ENCODE measurements at places on chromosomes 1 and 21.
A peak's percentile ranks its signal among the peaks of the same experiment; 100 is the strongest.

DNA sequence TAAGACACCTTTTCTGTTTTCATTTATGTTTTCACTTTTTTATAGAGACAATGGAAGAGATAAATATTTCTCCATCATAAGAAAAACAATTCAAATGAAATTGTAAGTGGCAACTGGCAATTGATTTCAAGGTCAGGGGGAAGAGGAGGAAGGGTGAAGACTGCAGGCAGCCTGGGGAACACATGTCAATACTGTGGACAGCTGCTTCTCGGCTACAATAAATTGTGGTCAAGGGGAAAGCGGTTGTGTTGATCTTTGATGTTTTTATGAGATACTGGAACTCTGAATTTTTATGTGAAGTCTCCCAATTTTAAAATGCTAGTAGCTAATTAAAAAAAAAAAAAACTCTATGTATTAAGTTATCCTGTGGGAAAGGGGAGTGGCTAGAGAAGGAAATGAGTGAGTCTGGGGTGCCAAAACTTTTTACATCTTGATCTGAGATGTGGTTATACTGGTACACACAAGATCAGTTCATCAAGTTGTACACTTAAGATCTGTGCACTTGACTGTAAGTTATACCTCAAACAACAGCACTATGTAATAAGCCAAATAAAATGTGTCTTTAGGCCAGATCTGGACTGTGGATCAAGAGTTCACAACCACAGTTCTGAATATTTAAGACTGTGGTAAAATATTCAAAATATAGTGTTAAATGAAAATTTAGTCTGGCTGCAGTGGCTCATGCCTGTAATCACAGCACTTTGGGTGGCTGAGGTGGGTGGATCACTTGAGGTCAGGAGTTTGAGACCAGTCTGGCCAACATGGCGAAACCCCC is 18.0 kb downstream of the SSX2IP start:
- no peak for DNase-seq

DNA sequence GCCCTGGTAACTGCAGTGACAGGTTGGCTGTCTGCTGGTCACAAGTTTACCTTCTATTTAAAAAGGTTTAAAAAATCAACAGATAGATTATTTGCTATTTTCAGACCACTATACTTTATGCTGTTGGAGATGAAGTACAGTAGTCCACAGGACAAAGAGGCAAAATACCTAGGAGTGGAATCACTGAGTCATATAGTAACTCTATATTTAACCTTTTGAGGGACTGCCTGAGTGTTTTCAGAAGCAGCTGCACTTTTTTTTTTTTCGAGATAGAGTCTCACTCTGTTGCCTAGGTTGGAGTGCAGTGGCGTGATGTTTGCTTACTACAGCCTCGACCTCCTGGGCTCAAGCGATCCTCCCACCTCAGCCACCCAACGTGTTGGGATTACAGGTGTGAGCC is 11.7 kb downstream of the CNIH4 start:
- DNase-seq: no peak

DNA sequence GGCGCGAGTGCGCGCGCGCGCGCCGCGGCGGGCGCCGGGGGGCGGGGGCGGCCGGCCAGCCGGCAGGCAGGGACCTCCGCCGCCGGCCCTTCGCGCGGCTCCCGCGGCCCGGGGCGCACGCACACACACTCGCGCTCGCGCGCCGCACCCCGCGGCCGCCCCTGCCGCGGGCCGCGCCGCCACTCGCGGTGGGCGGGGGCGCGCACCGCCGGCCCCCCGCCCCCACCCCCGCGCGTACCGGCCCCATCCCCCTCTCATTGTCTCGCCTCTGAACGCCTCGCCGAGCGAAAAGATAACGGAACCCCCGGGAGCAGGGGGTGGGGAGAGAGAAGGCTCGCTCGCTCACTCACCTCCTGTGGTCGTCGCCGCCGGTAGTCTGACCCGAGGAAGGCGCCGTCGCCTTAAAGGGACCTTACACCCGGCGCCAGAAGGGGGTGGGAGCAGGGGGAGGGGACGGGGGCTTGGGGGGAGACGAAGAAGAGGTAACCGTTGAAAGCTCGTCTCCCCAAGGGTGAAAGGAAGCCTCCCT is 428 bp downstream of the POGZ start:
- peak; percentile 57 for DNase-seq

DNA sequence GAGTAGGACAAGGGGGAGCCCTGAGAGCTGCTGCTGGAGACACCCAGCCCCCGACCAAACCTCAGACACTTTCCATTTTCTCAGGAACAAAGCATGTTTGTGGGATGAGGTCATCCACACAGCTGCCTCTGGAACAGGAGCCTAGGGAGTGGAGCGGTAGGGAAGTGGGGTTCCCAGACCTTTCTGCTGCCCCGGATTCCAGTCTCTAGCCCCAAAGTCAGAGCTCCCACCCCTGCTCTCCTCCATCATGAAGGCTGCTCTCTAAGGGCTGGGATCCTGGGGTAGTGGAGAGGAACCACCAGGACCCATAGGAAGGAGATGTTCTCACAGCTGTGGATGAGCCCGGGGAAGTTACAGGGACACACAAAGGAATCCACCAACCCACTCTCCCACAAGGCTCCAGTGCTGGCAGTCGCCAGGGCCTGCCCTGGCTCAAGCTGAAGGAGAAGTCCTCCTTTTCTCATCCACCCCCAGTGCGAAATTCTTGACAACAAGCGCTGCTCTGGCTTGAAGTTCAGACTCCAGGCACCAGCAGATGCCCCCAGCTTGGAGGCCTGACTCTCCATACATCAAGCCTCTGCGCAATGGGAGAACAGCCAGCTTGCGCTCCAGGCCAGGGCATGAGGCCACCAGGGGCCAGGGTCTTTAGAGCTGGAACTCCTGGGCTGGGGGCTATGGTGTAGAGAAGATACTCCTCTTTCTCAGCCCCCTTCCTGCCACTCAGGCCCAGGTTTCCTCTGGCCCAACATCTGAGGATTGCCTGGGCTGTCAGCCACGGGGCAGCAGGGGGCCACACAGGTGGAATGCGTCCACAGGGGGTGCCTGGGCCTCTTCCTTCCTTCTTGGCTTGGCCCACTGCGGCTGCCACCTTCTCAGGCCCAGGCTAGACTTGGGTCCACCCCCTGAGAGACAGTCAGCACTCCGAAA is 4.5 kb downstream of the FHL3 start:
- DNase-seq: no peak

DNA sequence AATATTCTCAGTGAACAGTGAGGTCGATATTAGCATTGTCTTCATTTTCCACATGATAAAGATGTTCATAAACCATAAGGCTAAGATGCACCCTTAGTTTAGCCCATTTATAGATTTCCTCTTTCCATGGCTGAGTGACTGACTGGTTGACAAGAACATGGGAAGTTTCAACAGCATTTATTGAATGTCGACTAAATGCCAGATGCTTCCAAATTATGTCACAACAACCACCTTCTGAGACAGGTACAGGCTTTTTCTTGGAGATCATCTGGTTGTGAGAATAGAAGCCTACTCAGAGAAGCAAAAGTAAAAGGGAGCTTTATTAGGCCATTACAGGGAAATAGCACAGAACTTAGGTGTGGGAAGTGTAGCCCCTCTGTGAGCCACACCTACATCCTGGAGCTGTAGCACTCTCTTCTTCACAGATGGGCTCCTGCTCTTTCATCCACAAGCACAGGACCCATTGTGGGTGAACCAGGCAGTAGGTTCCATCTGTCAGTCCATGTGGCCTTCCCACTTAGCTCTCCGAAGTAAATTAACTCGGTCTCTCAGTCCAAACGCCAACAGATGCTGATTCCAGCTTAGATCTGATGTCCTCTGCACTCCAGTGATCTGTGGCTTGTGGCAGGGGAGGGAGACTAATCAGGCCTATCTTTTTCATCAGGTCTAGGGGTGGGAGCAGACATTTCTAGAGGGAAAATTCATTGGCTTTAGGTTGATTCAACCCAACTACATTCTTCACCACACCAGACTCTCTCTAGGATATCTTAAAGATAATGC is 14.3 kb downstream of the ATP2B4 start:
- DNase-seq: no peak

GRCh38 chr21:29334717-29335428 is 36.2 kb downstream of the BACH1 start:
- DNase-seq: no peak

- DNase-seq: no peak
Measured at GRCh38 chr1:33098371-33098770, 17.4 kb downstream of the AZIN2 start.

GRCh38 chr1:119974013-119974412 is 77.7 kb upstream of the ADAM30 start:
- no peak for DNase-seq

DNA sequence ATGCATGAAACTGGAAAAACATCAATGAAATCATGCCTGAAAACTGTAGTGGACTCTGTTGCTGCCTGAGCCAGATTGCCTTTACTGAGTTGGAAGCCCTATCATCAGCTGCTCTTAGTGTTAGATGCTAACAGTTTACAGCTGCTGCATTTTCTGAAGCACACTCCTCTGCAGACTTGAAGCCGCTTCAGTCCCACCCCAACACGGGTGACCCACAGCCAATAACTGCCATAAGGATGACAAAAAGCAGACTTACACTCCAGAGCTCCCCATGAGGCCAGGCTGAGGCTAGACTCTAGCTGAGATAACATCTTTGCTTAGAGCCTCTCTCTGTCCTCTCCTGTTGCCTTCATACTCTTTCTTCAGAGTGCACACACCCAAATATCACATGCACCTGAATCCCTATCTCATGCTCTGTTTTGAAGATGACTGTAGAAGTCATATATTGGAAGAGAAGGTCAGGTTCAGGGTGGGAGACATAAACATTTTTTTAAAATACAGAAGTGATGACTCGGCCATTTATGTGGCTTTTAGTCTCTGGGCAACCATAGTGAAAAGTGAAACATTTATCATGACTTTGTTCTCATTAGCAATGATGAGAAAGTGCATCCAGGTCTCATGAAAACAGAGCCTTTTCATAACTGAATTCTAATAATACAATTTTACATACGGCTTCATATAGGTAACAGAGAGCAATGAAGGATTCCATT is 161.0 kb downstream of the KCNK2 start:
- no peak for DNase-seq

DNA sequence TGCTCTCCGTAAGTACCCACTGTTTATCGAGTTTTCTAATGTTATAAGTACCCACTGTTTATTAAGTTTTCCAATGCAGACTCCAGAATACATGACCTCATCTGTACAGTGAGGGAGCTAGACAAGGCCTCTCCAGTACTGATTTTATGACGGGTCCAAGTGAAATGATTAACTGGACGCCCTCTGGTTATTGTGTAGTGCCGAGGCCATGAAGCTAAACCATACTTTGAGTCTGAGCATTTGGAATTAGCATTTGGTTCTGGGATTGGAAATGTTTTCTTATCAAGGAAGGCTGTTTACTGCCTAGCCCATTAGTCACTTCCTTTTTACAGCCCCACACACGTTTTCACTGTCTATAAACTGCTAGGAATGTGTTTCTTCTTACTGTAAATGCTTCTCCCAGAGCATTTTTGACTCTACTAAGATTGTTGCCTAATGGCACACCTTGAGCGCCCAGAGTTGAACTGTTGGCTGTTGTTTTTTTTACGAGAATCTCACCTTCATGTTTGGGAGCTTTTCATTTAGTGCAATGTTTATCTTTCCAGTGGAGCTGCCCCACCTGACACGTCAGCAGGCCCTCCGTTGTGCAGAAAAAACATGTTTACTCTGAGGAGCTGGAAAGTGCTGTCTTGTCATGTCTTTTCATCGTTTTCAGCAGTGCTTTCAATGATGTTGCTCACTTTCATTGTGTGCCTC is 26.9 kb downstream of the SPATA46 start:
- DNase-seq: no peak

GRCh38 chr1:185541871-185542301 is 192.3 kb upstream of the HMCN1 start:
- DNase-seq: no peak

DNA sequence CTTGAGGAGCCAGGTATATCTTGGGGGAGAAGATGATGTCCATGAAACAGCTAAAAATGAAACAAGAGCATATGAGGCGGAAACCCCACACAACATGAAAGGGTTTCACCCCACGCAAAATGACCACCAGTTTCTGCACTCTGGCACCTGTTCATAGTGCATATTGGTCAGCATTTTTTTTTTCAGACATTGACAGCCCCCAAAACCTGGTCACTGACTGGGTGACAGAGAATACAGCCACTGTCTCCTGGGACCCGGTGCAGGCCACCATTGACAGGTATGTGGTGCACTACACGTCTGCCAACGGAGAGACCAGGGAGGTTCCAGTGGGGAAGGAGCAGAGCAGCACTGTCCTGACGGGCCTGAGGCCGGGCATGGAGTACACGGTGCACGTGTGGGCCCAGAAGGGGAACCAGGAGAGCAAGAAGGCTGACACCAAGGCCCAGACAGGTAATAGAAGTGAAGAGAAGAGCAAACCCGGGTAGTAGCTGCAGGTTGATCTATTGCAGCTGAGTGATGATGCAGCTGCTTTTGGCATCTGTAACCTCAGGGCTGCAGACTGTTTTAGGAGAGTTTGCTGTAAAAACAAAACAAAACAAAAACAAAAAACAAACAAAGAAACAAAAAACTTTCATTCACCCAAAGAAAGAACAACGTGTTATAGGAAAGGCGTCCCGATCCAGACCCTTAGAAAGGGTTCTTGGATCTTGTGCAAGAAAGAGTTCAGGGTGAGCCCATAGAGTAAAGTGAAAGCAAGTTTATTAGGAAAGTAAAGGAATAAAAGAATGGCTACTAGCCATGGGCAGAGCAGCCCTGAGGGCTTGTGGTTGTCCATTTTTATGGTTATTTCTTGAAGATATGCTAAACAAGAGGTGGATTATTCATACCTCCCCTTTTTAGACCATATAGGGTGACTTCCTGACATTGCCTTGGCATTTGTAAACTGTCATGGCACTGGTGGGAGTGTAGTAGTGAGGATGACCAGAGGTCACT is 51.0 kb downstream of the TNN start:
- no peak for DNase-seq

DNA sequence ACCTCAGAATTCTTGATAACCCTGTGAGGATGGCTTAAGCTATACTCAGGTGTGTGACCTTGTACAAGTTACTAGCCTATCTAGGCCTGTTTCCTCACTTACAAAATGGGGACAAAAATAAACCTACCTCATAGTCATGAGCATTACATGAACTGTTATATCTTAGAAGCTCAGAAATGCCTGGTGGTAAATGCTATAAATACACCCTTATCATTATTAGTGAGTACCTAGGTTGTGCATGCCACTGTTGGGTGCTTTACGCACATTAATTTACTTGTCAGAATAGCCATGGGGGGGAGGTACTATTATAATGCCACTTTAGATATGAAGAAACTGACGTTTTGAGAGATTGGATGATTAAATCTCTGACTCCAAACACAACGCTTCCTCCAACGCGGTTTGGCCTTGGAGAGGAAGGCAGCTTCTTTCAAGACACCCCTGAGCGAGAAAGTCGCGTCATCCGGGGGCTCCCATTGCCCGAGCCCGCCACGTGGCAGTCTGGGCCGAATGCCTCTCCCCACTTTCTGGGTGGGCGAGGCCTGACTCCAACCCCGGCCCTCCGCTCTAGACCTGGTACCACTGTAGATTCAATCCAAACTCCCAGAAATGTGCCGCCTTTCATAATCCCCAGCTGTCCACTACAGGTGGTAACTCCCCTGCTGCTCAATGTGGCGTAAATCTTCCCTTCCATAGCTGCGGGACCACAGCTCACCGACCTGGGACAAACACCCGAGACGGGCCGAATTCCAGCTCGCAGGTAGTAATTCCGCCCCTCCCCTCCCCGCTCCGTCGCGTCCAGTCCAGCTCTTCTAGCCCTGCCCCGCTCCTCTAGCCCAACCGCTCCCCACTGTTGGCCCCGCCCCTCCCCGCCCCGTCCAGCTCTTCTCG is 771 bp upstream of the RAD54L start:
- DNase-seq: peak; percentile 73

Measured in activated naive CD8-positive, alpha-beta T cell treated with anti-CD3 and anti-CD28 coated beads, Interleukin-2, amount 50 U/mL, for 24 hours (primary cell).